Liver (tissue), 10 donors: ENCODE measurements at places on chromosomes 7 and 10.

DNA sequence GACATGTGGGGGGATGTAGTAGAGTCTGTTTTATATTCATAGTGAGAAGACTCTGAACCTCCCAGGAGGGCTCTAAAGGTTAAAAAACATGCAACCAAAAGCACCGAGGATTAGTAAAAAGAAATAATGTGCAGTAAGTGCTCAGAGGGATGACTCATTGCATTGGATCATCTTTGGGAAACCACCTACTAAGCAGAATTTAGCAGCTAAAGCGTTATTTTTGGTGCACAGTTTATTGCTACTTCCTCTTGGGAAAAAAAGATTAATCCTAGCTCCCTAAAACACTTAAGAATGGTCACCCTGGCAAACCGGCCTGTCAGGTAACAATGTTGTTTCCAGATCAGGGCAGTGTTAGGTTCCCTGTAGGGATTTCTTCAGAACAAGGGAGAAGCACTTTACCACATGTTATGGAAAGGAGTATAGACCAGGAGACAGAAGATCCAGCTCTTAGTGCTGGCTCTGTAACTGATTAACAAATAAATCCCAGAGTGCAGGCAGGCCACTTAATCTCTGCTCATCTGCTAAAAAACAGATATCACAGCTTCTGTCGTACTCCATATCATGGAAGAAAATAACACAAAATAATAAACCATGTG lies 44.8 kb upstream of the FAM133B start:
- no peak overlapping the region for H3K4me3 ChIP-seq
- peak overlapping the region; percentile 21 for H3K27ac ChIP-seq
- no peaks in the 10 kb centered on the region for H3K27me3 ChIP-seq
- DNase-seq: no peak

GRCh38 chr7:33039257-33039902 lies 23.2 kb downstream of the NT5C3A start:
- DNase-seq: no peak
- no peaks in the 10 kb centered on the region for H3K36me3 ChIP-seq
- H3K4me1 ChIP-seq: peaks cover 28% of the 10 kb centered on the region
- H3K4me3 ChIP-seq: peak overlapping the region; percentile 72
- peak overlapping the region; percentile 73 for H3K27ac ChIP-seq

DNA sequence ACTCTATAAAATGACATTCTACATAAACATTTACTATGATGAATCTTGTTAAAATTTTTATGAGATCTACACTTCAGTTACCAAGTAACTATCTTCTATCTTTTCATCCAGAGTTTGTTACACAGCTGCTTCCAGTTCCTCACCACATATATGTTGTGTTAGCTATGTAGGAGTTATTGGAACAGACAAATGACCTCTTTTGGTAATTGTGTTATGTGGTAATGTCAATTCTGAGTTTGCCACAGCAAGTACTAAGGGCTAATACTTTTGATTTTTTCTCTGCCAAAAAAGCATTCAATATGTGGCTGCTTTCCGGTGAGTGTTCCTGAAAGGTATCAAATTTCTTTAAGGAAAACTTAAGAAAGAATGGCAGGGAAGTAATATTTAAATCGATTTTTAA lies 573.9 kb upstream of the PCDH15 start:
- H3K4me1 ChIP-seq: no peaks in the 10 kb centered on the region
- no peaks in the 10 kb centered on the region for H3K27me3 ChIP-seq
- H3K4me3 ChIP-seq: no peak overlapping the region
- H3K27ac ChIP-seq: no peak overlapping the region

DNA sequence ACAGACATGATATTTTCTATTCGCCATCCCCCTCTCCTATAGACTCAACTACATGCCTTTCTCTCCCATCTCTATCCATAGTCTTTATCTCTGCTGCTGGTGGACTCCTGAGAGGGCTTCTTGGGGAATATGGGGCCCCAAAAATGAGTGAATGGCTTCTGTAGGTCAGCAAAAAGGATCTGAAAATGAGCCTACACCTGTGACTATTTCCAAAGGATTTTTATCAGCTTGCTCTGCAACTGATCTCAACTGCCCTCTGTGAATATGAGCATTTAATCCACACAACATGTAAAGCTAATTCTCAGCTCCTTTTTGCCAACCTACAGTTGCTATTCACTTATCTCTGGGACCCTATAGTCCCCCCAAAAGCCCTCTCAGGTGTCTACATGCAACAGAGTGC lies 36.2 kb downstream of the PRSS2 start:
- H3K4me3 ChIP-seq: no peak overlapping the region
- no peaks in the 10 kb centered on the region for H3K36me3 ChIP-seq
- no peaks in the 10 kb centered on the region for H3K27me3 ChIP-seq

- DNase-seq: no peak
- H3K36me3 ChIP-seq: no peaks in the 10 kb centered on the region
- H3K27ac ChIP-seq: no peak overlapping the region
- no peak overlapping the region for H3K4me3 ChIP-seq
Measured at GRCh38 chr7:115037128-115037802, 115.4 kb downstream of the MDFIC start.

DNA sequence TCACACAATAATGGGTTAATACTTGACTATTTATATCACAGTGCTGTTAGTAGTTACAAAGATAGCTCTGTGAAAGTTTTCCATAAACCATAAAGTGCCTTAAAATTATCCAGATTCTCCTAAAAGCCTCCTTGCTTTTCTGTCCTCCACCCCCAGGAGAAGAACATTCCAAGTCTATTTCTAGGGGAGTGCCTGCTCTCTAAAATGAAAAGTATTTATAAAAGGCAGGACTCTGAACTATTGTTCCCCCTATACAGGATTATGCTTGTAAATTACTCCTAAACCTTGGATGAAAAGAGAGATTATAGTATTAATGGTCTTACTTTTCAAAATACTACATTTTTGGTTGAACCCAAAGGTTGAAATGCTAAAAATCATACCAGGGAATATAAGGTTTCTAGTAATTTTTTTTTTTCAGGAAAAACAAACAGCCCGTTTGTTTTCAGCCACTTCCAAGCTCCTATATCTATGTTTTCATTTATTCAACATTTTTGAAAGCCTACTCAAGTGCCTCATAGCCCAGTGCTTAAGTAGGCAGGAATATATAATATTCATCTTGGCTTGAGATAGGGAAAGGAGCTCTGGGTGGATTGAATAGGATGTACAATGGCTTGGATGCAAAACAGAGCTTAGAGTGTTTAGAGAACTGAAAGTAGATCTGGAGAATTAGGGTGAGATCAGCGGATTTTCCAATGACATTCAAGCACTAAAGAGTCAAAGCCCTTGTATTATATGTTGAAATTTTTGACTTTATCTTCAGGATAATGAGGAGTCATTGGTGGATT lies 320.7 kb downstream of the GPR37 start:
- no peak overlapping the region for H3K4me3 ChIP-seq
- DNase-seq: no peak
- H3K27me3 ChIP-seq: no peaks in the 10 kb centered on the region
- no peak overlapping the region for H3K27ac ChIP-seq
- no peaks in the 10 kb centered on the region for H3K36me3 ChIP-seq
- H3K4me1 ChIP-seq: no peaks in the 10 kb centered on the region

DNA sequence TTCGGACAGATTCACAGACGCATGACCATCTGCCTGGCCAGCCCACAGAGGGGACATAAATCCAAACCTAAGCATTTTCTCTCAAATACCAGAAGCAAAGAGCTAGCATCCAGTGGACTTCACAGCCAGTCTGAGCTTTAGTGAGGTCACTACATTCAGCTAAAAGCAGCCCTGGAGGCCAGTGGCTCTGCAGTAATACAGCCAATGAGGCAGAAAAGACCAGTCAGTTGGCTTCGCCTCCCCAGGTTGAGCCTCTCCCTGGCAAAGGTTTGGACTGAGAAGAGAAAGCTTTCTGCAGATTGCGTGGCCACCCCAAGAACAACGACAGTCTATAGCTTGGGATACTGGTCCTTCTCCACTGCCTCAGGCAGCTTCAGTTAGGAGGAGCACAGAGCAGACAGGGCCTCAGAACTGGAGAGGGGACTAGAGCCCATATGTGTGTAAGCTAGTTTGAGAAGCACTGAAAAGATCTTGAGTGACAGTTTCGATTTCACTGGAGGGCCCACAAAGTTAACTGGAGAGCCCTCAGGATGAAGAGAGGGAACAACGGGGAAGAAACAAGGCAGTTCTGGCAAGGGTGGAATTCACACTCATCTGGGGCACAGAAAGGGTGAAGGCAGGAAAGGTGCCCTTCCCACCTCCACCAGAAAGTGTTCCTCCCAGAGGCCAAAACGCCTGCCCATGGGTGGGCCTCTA lies 3.8 kb downstream of the WDR91 start:
- H3K4me3 ChIP-seq: no peak overlapping the region
- no peaks in the 10 kb centered on the region for H3K4me1 ChIP-seq
- H3K27me3 ChIP-seq: no peaks in the 10 kb centered on the region
- H3K36me3 ChIP-seq: peaks cover 20% of the 10 kb centered on the region
- DNase-seq: peak; percentile 57

- H3K4me3 ChIP-seq: no peak overlapping the region
- no peak overlapping the region for H3K27ac ChIP-seq
- H3K4me1 ChIP-seq: peaks cover 11% of the 10 kb centered on the region
- no peaks in the 10 kb centered on the region for H3K36me3 ChIP-seq
Measured at GRCh38 chr7:105315357-105315756, 73.4 kb downstream of the SRPK2 start.

- H3K27me3 ChIP-seq: no peaks in the 10 kb centered on the region
- H3K36me3 ChIP-seq: no peaks in the 10 kb centered on the region
- H3K4me1 ChIP-seq: no peaks in the 10 kb centered on the region
- no peak overlapping the region for H3K4me3 ChIP-seq
- no peak for DNase-seq
Measured at GRCh38 chr7:31059551-31059950, 7.4 kb downstream of the ADCYAP1R1 start.

DNA sequence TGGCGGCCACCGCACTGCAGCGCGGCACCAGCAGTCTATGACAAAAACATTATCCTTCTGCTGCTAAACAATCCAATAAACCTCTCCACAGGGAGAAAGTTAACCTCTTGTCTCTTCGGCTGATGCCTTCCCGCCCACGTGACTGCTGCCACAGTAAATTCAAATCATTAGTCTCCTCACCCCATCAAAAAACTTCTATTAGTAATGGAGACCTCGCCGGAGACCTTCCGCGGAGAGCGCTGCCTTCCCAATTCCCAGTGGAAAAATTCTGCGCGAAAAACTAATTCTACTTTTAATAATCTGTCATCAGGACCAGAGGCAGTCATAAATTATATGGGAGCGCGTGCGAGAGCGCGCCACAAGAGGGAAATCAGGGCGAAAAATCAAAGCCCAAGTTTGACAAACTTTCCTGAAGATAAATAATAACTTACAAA lies 90.0 kb upstream of the PAX2 start:
- DNase-seq: no peak
- no peak overlapping the region for H3K4me3 ChIP-seq
- no peaks in the 10 kb centered on the region for H3K36me3 ChIP-seq

- peak overlapping the region; percentile 21 for H3K27ac ChIP-seq
- H3K4me3 ChIP-seq: no peak overlapping the region
- H3K4me1 ChIP-seq: no peaks in the 10 kb centered on the region
- peaks cover 31% of the 10 kb centered on the region for H3K36me3 ChIP-seq
- H3K27me3 ChIP-seq: no peaks in the 10 kb centered on the region
Measured at GRCh38 chr10:18607503-18608378, 43.6 kb downstream of the NSUN6 start.

- H3K27ac ChIP-seq: no peak overlapping the region
- H3K4me3 ChIP-seq: no peak overlapping the region
- peaks cover 4% of the 10 kb centered on the region for H3K27me3 ChIP-seq
- no peaks in the 10 kb centered on the region for H3K36me3 ChIP-seq
- no peaks in the 10 kb centered on the region for H3K4me1 ChIP-seq
Measured at GRCh38 chr10:76764177-76764576, 873.4 kb downstream of the KCNMA1 start.

- H3K4me1 ChIP-seq: peaks cover 4% of the 10 kb centered on the region
- H3K4me3 ChIP-seq: peak within 1 kb of the TSS; percentile 44
- H3K36me3 ChIP-seq: no peaks in the 10 kb centered on the region
- DNase-seq: peak; percentile 43
Measured at GRCh38 chr7:82443547-82444219, at the start of gene CACNA2D1. CACNA2D1 (minus strand) TSS chr7:82443777.

DNA sequence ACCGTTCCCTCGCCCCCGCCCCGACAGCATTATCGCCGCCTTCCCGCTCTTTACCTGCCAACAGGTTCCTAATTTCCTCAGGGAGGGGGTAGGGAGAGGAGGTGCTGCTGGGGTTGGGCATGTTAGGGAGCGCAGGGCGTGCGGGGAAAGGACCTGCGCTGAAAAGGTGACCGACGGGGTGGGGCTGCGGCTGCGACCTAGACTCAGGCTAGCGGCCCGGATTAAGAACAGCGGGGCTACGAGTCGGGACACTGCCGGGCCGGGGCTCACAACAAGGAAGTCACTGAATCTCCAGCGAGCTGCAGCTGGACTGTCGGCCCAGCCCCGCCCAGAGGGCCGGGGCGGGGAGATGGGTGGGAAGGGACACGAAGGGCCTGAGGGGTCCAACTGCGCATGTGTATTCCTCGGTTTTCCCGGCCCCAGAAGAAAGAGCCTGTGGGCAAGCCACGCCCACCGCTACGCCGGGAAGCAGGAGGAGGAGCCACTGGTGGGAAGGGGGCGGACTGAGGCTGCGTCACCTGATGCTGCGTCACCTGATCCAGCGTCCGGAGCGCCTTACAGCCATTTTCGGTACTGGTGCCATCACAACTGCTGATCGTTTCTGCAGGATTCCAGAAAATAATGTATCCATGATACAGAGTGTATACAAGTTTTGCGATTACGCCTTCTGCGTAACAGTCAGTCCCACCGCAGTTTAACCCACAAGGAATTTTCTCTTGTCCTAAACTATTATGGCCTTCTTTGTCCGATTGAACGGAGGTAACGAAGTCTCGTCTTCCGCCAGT lies at the start of gene SKAP2:
SKAP2 (minus strand) TSS at position 282 of the 785 bp plus-strand sequence; CDS start at position 121, 161 bp downstream.
- DNase-seq: peak; percentile 97
- peak within 1 kb of the TSS; percentile 86 for H3K27ac ChIP-seq
- no peaks in the 10 kb centered on the region for H3K27me3 ChIP-seq
- H3K4me1 ChIP-seq: no peaks in the 10 kb centered on the region
- H3K4me3 ChIP-seq: peak within 1 kb of the TSS; percentile 89

DNA sequence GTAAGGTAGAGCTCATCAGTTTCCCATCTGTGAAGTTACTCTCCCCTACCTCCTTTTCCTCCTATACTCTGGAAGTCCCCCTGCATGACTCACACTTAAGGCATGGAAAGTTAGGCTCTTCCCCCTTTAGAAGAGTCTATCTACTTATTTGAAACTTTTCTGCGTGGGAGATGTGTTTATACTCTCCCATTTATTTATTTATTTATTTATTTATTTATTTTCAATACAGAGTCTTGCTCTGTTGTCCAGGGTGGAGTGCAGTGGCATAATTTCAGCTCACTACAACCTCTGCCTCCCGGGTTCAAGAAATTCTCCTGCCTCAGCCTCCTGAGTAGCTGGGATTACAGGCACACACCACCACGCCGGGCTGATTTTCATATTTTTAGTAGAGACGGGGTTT lies 107.5 kb upstream of the JCAD start:
- no peak overlapping the region for H3K4me3 ChIP-seq
- H3K27me3 ChIP-seq: no peaks in the 10 kb centered on the region
- no peak for DNase-seq
- no peaks in the 10 kb centered on the region for H3K4me1 ChIP-seq

DNA sequence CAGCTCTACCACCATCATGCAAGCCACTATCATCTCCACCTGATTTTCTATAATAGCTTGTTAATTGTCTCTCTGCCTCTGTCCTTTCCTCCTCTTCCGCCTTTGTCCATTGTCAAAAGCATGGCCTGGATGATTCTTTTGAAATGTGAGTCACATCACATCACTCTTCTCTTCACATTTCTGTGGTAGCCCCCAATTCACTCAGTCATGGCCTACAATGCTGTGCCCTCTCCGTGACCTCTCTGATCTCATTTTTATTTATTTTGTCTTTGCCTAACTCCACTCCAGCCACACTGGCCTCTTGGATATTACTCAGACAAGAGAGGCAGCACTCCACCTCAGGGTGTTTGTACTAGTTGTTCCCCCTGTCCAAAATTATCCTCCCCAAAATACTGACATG lies 4.9 kb upstream of the ABCB4 start:
- peaks cover 42% of the 10 kb centered on the region for H3K4me1 ChIP-seq
- H3K27me3 ChIP-seq: no peaks in the 10 kb centered on the region
- H3K4me3 ChIP-seq: no peak overlapping the region
- no peaks in the 10 kb centered on the region for H3K36me3 ChIP-seq
- no peak for DNase-seq
